Activated CD8-positive, alpha-beta T cell treated with anti-CD3 and anti-CD28 coated beads for 36 hours (primary cell): ENCODE measurements at places on chromosomes 11 and 22. TPM values are rescaled to one million over a fixed set of nuclear protein-coding genes. Genes with fewer than 3 reads are reported as not detected.
A peak's percentile ranks its signal among the peaks of the same experiment; 100 is the strongest.

SERPING1 gene
- not detected for total RNA-seq

DNA sequence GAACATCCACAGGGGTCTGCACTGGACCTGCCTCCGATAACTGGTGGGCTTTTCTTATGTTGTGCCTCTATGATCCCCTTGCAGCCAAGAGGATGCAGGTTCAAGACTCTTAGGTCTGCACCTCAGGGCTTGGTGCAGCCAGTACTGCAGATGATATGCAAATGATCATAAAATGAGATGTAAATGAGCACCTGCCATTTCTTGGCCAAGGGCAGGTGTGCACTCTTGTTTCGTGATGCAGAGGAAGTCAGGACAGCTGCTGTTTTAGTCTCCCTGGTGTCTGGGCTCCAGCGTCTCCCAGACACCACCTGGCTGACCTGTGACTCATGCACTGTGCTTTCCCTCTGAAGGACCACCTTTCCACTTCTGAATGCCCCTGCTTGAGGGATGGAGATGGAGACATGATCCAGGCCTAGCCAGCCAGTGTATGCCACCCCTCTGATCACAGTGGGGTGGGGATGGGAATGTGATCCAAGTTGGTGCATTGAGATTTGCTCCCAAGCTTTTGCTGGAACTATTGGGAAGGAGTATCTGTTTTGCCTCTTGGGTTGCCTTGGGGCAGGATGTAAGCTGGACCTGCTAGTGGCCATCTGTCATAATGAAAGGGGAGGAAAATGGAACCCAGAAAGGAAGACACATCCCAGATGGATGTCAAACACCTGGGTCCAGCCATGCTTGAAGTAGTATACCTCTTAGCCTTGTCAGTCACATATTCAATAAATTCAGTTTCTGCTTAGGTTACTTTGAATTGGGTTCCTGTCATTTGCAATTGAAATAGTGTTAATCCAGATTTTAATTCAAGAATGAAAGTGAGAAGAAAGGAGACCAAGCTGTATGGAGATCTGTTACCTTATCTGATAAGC is 3.3 kb upstream of the KCNJ11 start:
- H3K4me1 ChIP-seq = peaks cover 4% of the 10 kb centered on the region
- H3K27me3 ChIP-seq = peaks cover 2% of the 10 kb centered on the region
- H3K27ac ChIP-seq = no peak overlapping the region
- no peak for DNase-seq
- no peaks in the 10 kb centered on the region for H3K36me3 ChIP-seq
- H3K4me3 ChIP-seq = no peak overlapping the region

GRCh38 chr11:115910379-115910778 is 406.2 kb upstream of the CADM1 start:
- no peak overlapping the region for H3K4me3 ChIP-seq
- H3K4me1 ChIP-seq = no peaks in the 10 kb centered on the region
- H3K27me3 ChIP-seq = peaks cover 5% of the 10 kb centered on the region
- no peak for DNase-seq

GRCh38 chr22:50703726-50704509 is 31.3 kb downstream of the SHANK3 start:
- no peak overlapping the region for H3K27ac ChIP-seq
- no peaks in the 10 kb centered on the region for H3K36me3 ChIP-seq
- H3K4me1 ChIP-seq = peaks cover 13% of the 10 kb centered on the region
- no peaks in the 10 kb centered on the region for H3K27me3 ChIP-seq
- no peak for DNase-seq
- no peak overlapping the region for H3K4me3 ChIP-seq

DNA sequence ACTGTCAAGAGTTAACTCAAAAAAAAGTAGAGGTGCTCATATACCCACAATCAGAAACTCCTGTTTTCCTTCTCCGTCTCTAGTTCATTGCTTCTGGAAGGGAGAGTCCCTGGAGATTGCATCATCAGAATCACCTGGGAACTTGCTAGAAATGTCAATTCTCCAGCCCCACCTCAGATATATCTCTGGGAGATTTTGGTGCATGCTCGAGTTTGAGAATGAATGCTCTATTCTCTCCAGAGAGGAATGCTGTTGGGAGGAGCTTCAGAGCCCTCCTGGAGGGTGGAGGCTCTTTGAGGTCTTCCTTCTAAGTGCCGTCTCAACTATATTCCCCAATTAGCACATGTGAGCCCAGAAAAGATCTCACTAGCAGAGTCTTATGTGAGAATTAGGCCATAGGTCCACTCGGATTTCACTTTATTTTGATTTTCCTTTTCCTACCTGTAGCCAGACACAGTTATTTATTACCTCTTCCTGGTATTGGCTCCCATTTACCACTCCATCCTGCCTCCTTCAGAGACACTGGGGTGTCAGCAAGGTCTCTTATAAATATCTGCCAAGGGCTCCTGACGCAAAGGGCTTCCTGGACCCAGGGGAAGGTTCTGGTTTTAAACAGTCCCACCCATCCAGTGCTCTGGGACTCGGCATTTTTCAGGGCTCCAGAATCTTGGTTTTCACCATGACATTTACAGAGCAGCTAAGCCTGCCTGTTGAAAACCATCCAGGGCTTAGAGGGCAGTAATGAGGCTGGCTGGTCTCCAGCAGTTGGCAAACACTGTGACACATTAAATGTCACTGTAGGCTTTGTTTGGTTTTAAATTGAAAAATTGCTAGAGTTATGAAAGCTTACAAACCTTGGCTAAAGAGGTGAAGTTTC is 136.2 kb downstream of the CD44 start:
- peaks cover 3% of the 10 kb centered on the region for H3K36me3 ChIP-seq
- H3K4me1 ChIP-seq = peaks cover 56% of the 10 kb centered on the region
- H3K27ac ChIP-seq = peak overlapping the region; percentile 70
- no peaks in the 10 kb centered on the region for H3K27me3 ChIP-seq
- H3K4me3 ChIP-seq = no peak overlapping the region
